Fibroblast of lung (primary cell): ENCODE measurements at places on chromosomes 1 and 21. TPM values are rescaled to one million over a fixed set of nuclear protein-coding genes. Genes with fewer than 3 reads are reported as not detected.

The HHAT gene
- 2.3 and 4.8 TPM in 2 replicates for total RNA-seq

The LDLRAD1 gene
- total RNA-seq, result not detected in 2 replicates

The RAB3B gene
- total RNA-seq, result 7.2 and 36.5 TPM in 2 replicates

The FAM72A gene
- total RNA-seq, result 1.8 and 4.5 TPM in 2 replicates

The TTC22 gene
- total RNA-seq, result not detected in 2 replicates

The EVA1B gene
- 199 and 248 TPM in 2 replicates for total RNA-seq

The MCOLN2 gene
- 1.5 and 6.2 TPM in 2 replicates for total RNA-seq

The DNALI1 gene
- 3.6 and 5.0 TPM in 2 replicates for total RNA-seq

The CLCA4 gene
- not detected in 2 replicates for total RNA-seq

The CFHR1 gene
- total RNA-seq, result under 0.01 and 0.50 TPM in 2 replicates

The MASP2 gene
- not detected in 2 replicates for total RNA-seq

The ATP1A4 gene
- 0.26 TPM in 1 of 2 replicates, not detected in the other for total RNA-seq

The FAM110D gene
- not detected in 2 replicates for total RNA-seq

The OXCT2 gene
- 5.4 and 6.4 TPM in 2 replicates for total RNA-seq

The TRPM2 gene
- not detected in 2 replicates for total RNA-seq

The LCE3E gene
- total RNA-seq, result not detected in 2 replicates

The LEPR gene
- 10.0 and 20.1 TPM in 2 replicates for total RNA-seq

The SH3D21 gene
- 2.8 and 3.3 TPM in 2 replicates for total RNA-seq

The LY9 gene
- total RNA-seq, result not detected in 2 replicates

The OR6K3 gene
- total RNA-seq, result not detected in 2 replicates

The SAMD11 gene
- total RNA-seq, result 3.8 and 7.7 TPM in 2 replicates

The HNRNPCL2 gene
- not detected in 2 replicates for total RNA-seq

The PROK1 gene
- not detected in 2 replicates for total RNA-seq

The CLEC20A gene
- not detected in 2 replicates for total RNA-seq

The IL20 gene
- total RNA-seq, result not detected in 2 replicates

The WDR77 gene
- total RNA-seq, result 20.3 and 21.8 TPM in 2 replicates

The FAM72C gene
- total RNA-seq, result 0.26 and 0.83 TPM in 2 replicates

The OR2L3 gene
- under 0.01 TPM in 1 of 2 replicates, not detected in the other for total RNA-seq

The TRIM45 gene
- total RNA-seq, result 4.6 and 8.4 TPM in 2 replicates

The EPHB2 gene
- total RNA-seq, result 11.2 and 12.3 TPM in 2 replicates

The LCE1D gene
- total RNA-seq, result not detected in 2 replicates
